ENCODE measurements at places on chromosomes 3 and 15.

GRCh38 chr15:63323798-63324563 is 46.6 kb downstream of the APH1B start:
- DNase-seq, result no peak

DNA sequence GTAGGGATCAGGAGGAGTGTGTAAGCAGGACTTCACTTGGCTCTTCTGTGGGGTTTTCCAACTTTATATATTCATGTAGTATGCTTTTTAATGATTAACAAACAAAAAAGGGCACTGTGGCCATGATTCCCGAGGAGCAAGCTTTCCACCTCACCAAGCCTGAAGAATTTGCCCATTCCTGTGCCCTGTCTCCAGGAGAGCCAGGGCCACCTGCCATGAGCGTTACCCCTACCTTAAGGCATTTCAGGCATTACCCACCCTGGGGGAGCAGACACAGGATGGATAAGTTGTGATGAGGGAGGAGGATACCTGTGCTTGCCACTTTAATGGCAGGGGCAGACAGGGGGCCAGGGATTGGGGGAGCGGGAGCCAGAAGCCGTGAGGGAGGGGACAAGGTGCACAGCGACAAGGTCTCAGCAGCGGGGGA is 3.0 kb downstream of the TRPM1 start:
- no peak for DNase-seq

DNA sequence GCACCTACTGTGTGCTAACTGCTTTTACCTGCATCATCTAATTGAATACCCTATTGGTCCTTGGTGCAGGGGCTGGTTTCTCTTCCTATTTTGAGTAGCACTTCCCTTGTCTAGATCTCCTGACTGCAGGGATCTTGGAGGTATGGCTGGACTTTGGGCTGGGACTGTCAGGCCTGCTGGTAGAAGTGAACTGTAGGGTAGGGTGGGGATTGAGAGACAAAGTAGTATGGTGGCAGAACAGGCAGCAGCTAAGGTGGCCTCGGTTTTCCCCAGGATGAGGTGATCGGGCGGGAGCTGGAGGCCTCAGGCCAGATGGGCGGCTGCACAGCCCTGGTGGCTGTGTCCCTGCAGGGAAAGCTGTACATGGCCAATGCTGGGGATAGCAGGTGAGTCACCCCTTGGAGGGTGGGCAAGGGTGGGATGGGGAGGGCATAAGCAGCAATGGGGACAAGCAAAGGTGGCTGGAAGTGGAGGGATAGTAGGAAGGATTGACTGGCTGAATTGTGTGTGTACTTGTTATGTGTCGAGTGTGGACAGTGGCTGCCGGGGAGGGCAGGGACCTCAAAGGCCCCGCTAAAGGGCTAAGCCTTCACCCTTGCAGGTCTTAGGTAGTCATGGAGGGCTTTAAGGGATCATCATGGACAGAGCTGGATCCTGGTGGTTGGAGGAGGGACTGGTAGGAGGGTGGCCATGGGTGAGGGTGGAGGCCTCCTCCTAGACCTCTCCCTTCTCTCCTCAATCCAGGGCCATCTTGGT is 2.0 kb downstream of the PPM1M start:
- DNase-seq, result no peak

DNA sequence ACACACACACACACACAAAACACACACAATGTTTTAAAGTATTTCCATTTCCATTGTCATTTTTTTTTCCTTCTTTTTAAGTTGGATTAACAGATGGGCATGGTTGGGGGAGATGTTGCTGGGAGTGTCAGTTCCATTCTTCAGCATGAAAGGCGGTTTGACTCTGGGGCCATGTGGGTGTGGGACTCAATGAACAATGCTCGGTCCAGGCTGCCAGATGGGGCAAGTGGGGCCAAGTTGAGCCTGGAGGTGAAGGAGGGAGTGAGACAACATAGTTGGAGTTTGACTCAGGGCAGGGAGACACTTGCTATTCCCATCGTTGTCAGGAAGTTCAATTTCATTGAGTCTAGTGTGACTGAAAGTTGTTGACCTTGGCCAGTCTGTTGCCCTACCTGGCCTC is 125.3 kb downstream of the TLE3 start:
- no peak for DNase-seq

- DNase-seq, result no peak
Observed at GRCh38 chr3:67737906-67738865, 83.8 kb upstream of the SUCLG2 start.

DNA sequence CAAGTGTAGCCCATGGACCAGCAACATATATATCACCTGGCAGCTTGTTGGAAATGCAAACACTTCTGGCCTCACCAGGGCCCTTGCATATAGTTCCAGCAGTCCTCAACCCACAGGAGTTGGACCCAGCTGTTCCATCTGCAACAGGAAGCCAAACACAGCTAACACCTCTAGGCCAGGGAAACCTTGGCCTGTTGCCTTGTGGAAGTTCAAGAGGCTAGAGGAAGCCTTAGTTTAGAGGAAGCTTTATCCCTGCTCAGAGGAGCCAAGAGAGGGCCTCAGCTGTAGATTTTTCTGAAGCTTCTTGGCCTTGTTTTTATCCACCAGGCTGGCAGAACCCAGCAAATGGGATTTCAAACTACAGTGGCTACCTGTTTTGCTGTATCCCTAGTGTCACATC is 11.4 kb downstream of the FHIT start:
- no peak for DNase-seq

- no peak for DNase-seq
Observed at GRCh38 chr3:139332092-139332491, 11.7 kb upstream of the MRPS22 start.

DNA sequence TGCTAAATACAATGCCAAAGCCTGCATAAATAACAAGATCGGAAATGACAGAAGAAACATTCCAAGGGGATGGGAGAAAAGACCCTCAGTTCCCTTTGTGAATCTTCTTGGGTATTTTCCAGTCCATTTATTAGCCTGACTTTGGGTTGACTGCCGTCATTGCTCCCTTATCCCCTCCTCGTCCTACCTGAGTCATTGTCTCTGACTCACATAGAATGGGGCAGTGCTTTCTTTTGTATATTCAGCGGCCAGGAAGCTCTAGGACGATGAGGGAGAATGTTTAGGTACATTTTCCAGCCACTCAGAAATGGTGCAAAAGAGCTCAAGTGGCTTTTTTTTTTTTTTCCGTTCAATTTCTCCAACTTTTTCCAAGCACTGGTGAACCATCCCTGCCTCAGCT is 71.6 kb downstream of the KAT2B start:
- no peak for DNase-seq

DNA sequence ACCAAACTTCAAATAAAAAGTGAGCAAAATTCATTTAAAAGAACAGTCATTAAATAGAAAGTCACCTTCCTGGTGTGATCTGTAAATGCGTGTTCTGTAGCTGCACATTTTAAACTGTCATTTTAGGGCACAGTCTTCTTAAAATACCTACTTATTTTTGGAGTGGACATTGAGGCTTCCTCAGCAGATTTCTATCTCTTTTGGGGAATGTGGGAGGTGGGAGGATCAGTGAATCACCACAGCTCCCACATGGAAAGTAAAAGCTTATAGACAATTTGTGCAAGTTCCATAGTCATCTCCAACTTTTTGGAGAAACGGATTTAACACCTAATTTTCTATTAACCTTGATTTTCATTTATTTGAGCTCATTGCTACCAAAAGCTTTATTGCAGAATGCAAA is 21.0 kb upstream of the MOBP start:
- DNase-seq, result no peak

- no peak for DNase-seq
Observed at GRCh38 chr3:111538681-111539083, 3.3 kb upstream of the CD96 start.

GRCh38 chr15:39920510-39921273 is 626 bp upstream of the GPR176 start:
- DNase-seq, result peak; percentile 86

- DNase-seq, result no peak
Observed at GRCh38 chr15:84907731-84908130, 23.3 kb downstream of the SLC28A1 start.

DNA sequence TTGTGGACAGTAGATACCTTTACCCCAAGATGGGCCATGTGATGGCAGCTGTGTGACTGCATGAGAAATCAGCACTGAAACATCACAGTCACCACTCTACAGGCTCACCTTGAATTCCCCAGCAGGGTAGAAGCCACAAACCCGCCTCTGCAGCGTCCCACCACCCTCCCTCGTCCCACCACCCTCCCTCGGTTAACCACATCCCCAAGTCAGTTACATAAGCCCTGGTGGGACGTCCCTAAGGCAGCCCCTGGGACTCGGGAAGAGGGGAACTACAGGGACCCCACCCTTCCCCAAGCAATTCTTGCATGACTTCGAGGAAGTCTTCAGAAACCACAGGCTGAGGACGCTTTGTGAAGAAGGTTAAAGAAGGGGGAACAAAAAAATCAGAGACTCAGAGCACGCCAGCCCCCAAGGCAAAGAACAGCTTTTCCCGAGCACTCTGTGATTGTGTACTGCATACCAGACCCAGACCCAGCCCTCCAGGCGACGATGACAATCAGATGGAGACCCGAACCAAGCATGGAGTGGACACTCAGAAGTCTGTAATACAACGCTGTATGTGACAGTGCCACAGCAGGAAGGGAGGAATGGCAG is 60.5 kb downstream of the SH3BP5 start:
- peak; percentile 67 for DNase-seq

GRCh38 chr3:183129243-183129642 is 29.9 kb upstream of the MCCC1 start:
- DNase-seq, result no peak

- no peak for DNase-seq
Observed at GRCh38 chr3:143672396-143673165, 175.7 kb downstream of the SLC9A9 start.

DNA sequence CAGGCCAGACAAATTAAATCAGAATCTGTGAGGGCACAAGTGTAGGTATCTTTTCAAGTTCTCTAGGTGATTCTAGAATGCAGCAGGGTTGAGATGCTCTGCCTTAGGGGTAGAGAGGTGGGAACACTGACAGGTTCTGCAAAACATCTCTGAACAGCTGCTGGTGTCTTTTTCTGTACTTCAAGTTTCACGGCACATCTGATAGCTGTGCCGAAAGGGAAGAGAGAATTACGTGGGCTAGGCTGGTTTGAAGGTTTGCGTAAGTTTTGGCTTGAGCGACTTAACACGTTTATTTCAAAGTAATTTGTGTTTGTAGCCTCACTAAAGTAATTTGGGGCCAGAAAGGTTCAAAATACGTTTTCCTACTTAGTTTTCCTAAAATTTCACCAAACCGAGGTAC is 22.5 kb downstream of the PXK start:
- DNase-seq, result no peak

DNA sequence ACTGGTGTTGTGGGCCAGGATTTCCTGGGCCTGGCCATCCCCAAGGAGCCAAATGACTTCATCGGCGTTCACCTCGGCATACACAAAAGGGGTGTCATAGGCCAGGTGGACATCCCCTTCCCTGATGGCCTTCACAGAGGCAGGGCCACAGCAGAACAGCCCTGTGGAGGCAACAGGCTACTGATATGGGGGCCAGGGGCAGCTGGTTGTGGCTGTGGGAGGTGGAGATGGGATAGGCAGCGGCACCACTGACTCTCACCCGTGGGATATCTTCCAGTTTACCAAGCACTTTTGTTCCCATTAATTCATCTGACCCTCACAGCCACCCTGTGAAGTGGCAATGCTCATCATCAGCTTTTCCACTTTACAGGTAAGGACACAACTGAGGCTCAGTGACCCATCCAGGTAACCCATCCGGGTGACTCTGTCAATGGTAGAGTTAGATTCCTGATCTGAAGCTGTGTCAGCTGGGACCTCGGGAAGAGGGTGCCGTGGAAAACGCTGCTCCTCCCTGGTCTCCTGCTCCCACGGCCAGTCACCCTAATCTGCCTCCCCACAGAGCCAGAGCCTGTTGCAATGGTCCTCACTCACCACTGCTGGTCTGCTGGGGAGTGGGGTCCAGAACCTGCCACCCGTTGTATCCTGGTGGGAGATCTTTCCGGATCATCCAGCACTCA is 15.3 kb upstream of the TGM5 start:
- DNase-seq, result no peak

DNA sequence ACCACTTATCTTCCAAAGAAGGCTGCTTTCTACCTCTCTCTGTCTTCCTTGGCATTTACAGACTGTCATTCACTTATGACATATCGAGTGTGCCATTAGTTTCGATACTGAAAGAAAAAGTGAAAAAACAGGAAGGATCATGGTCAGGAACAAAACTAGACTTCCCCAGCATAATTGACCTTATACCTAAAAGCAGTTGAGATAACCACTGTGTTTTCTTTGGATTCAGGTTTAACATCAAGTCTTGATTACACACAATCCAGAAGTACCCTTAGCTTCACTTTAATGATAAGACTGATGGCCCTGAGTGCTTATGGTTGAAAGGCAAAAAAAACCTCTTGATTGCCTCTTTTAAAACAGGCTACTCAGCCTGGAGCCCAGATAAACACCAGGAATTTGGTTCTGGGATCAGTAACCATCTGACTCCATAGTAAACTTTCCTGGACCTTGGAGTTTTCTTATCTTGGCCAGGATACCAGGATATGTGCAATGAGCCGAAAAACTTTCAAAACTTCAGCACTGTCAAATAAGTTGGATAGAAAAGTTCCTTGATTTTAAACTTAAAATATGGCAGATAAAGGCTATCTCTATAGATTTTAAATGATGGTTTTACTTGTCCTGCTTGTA is 5.0 kb upstream of the UACA start:
- no peak for DNase-seq

DNA sequence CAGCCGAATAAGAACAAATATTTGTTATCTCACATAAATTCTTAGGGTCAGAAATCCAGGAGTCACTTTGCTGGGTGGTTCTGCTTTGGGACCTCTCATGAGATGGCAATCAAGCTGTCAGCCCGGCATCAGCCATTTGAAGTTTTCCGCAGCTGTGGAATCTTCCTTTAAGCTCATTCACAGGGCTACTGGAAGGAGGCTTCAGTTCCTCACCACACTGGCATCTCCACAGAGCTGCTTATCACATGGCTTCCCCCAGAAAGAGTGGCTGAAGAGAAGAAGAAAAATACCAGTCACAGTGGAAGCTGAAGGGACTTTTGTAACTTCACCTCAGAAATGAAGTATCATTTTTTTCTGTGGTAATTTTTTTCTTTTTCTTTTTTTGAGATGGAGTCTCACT is 267.7 kb downstream of the CHL1 start:
- no peak for DNase-seq

DNA sequence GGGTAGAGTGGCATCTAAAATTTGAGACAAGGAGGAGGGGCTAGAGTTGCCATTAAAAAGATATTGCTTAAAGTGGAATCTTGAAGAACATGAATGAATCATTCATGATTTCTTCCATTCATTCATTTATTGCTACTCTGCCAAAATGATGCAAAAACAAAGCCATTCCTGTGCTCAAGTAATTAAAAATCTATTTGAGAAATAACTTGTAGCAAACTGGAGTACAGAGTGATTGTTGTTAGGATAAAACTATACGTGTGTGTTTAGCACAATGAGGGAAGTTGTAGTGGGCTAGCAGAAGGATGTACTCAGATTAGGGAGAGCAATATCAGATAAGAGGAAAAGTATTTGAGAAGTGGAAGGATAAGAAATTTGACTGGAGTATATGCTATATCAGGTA is 11.7 kb upstream of the CLDN1 start:
- DNase-seq, result no peak

- DNase-seq, result no peak
Observed at GRCh38 chr3:25826510-25826909, 36.6 kb downstream of the OXSM start.

GRCh38 chr15:42549741-42550392 is 1.2 kb downstream of the HAUS2 start:
- no peak for DNase-seq

GRCh38 chr3:66082679-66083078 is 44.0 kb upstream of the MAGI1 start:
- no peak for DNase-seq

- no peak for DNase-seq
Observed at GRCh38 chr3:53056442-53056841, 10.6 kb upstream of the SFMBT1 start.

- DNase-seq, result no peak
Observed at GRCh38 chr15:101654171-101654570, 2.0 kb upstream of the TM2D3 start.

All from activated CD4-positive, alpha-beta T cell treated with anti-CD3 and anti-CD28 coated beads, Interleukin-2, amount 50 U/mL, for 48 hours (primary cell).